ENCODE measurements at places on chromosomes 16 and 17.
A peak's percentile ranks its signal among the peaks of the same experiment; 100 is the strongest.

GRCh38 chr16:57349212-57350031, 9.2 kb upstream of the CCL22 start:
- no peak for DNase-seq

DNA sequence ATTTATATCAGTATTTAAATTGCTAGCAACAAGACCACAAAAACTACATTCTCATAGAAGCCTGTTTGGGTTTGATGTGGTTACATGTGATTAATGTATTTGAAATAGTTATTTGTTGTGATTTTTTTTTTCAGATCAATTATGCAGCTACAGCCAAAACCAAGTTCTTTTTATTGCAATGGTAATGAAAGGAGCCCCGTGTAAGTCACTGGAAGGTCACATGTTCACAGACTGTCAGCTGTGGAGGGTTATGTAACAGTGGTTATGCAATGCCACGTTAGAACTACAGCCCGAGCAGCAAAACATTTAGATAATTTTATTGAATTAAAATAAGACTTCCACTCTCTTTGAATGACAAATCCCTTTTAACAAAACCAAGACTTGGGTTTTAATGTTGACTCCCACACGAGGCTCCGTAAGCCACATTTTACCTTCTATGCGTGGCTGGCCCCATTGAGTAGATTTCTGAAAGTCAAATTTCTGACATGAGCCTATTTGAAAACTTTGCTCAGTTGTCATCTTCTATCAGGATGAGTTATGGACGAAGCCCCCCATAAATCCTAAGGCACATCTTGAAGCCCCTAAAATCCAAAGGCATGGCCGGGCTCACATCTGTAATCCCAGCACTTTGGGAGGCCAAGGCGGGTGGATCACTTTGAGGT, 41.8 kb upstream of the SEC14L1 start:
- DNase-seq = peak; percentile 54

DNA sequence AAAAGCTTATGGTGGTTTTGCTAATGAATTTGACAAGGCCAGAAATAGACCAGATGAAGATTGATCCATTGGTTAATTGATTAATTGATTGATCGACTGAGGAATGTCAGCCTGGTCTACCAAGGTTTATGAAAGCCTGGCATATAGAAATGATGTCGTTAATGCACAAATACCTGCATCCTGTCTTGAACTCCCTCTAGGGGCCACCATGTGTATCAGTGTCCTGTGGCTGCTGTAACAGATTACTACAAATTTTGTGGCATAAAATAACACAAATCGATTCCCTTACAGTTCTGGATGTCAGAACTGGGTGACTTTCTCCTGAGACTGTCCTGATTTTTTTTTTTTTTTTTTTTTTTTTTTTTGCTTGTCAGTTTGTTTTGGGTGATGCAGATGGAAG, 553.2 kb downstream of the MAF start:
- DNase-seq = no peak

GRCh38 chr17:27807567-27808470, 7.5 kb upstream of the NOS2 start:
- no peak for DNase-seq

DNA sequence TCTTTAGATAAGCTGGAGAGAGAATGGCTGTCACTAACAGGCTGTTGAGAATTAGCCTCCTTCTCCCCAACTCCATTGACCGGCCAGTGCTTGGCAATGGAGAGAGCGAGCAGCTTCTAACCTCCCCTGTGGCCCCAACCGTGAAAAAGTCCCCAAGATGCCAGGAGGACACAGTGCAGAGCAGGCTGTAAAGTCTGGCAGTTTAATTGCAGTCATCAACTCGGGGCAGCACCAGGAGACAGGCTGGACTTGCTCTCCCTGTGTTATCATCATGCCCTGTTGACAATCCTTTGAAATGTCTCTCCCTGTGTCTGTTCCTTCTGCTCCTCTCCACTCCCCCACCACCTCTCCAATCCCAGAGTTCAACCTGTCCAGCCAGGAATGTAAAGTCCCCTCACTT, 705 bp upstream of the CDRT4 start:
- DNase-seq = no peak

- DNase-seq = no peak
Measured at GRCh38 chr17:2194889-2195335, 108.7 kb downstream of the SMG6 start.

Measured in fibroblast of the conjunctiva (primary cell).